ENCODE measurements at places on chromosomes 2 and 18.

GRCh38 chr2:21910832-21911507, 787.2 kb downstream of the TDRD15 start:
- no peak for DNase-seq

- peak; percentile 76 for DNase-seq
These were observed 131.9 kb downstream of the MYO1B start for GRCh38 chr2:191376981-191377629.

- DNase-seq = no peak
These were observed 40.5 kb downstream of the MYO5B start for GRCh38 chr18:50154420-50154819.

GRCh38 chr2:34602262-34602661, 1003.2 kb upstream of the FAM98A start:
- DNase-seq = no peak

GRCh38 chr18:14978962-14979535, 231.1 kb downstream of the ANKRD30B start:
- DNase-seq = peak; percentile 58

DNA sequence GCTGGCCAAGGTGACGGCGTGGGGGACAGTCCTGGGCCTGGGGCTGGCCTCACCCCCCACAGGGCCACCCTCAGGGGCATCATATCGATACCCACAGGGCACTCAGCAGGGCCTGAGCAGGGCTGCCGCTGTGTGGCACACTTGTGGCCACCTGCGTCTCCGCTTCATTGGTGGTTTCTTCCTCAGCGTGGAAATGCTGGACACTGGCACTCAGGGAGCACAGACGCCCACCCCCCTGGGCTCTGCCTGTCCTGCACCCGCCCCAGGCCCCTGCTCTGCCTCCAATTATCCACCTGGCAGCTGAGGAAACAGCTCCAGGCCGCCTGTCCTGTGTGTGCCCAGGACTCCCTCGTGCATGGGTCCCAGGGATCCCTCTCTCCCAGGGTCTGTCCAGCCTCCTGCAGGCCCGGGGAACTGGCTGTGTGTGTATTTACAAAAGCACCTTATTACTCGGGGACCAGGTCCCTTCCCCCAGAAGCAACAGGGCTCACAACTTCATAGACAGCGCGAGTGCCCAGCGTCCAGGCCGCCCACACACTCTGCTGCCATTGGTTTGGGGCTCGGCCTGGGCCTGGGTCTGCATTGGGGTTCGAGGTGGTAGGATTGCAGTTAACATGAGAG, 13.1 kb downstream of the CROCC2 start:
- no peak for DNase-seq

GRCh38 chr2:46706264-46706983, 209.2 kb downstream of the MCFD2 start:
- no peak for DNase-seq

DNA sequence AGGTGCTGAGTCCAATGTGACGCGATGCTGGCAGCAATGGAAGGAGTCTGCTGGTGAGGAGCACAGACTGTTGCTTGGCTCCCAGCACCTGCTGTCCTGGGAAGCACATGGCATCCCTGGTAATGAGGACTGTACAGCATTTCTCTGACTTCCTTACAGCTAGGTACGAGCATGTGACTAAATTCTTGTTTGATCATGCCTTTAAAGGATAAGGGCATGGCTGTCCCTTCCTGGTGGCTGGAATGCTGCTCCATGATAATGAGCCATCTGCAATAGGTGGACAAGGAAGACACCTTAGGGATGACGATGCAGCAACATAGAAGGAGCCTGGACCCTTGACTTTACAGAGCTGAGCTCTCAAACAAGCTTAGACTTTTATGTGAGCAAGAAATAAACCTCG, 278.0 kb upstream of the SPRED2 start:
- no peak for DNase-seq

GRCh38 chr18:53864770-53865169, 359.7 kb downstream of the MBD2 start:
- no peak for DNase-seq

All from AG08396 (cell line).